IMR-90 (cell line): ENCODE measurements at places on chromosomes 2 and 18. TPM values are rescaled to one million over a fixed set of nuclear protein-coding genes. Genes with fewer than 3 reads are reported as not detected.

ANKRD30B gene
- not detected in 2 replicates for total RNA-seq

TRABD2A gene
- total RNA-seq: 19.7 and 20.3 TPM in 2 replicates

TMEFF2 gene
- total RNA-seq: 1.3 and 1.4 TPM in 2 replicates

CCDC68 gene
- 0.54 and 1.4 TPM in 2 replicates for total RNA-seq

FOXD4L1 gene
- not detected in 2 replicates for total RNA-seq

OSGEPL1 gene
- 6.8 and 8.3 TPM in 2 replicates for total RNA-seq

SETBP1 gene
- 0.28 and 0.36 TPM in 2 replicates for total RNA-seq

POU3F3 gene
- not detected in 2 replicates for total RNA-seq

GCKR gene
- under 0.01 TPM in 1 of 2 replicates, not detected in the other for total RNA-seq

EMX1 gene
- total RNA-seq: not detected in 2 replicates

ABHD1 gene
- total RNA-seq: not detected in 2 replicates

ATOH8 gene
- 7.8 and 7.9 TPM in 2 replicates for total RNA-seq

FAM124B gene
- not detected in 2 replicates for total RNA-seq

GTF3C2 gene
- total RNA-seq: 23.1 and 25.5 TPM in 2 replicates

TMEM247 gene
- not detected in 2 replicates for total RNA-seq

CEBPZ gene
- total RNA-seq: 33.3 and 47.8 TPM in 2 replicates

KCNE4 gene
- 6.6 and 8.3 TPM in 2 replicates for total RNA-seq

BMP10 gene
- total RNA-seq: not detected in 2 replicates

MARCO gene
- not detected in 2 replicates for total RNA-seq

NR4A2 gene
- total RNA-seq: 0.72 and 2.8 TPM in 2 replicates

RAD51AP2 gene
- not detected in 2 replicates for total RNA-seq

SGPP2 gene
- total RNA-seq: not detected in 2 replicates

NAB1 gene
- 31.2 and 33.6 TPM in 2 replicates for total RNA-seq
